ENCODE measurements at places on chromosomes 7 and 10.
A peak's percentile ranks its signal among the peaks of the same experiment; 100 is the strongest.

DNA sequence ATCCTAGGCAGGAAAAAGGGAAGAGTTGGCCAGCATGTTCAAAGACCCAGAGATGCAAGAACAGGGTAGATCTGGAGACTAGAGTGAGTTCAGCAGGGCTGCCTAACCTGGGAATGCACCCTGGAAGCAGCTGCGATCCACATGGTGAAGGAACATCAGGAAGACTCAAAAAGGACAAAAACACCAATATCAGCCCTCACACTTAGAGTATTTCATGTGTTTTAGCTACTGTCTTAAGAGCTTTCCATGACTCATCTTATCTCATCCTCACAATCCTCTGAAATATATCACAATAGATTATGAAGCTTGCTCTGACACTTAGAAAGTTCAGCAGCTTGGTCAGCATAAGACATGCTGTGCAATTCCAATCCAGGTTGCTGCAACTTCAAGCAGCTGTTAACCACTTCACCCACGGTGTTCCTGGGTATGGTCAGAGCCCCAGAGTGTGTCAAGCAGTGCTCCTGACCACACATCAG lies 380.9 kb downstream of the PARD3 start:
- no peak for DNase-seq

DNA sequence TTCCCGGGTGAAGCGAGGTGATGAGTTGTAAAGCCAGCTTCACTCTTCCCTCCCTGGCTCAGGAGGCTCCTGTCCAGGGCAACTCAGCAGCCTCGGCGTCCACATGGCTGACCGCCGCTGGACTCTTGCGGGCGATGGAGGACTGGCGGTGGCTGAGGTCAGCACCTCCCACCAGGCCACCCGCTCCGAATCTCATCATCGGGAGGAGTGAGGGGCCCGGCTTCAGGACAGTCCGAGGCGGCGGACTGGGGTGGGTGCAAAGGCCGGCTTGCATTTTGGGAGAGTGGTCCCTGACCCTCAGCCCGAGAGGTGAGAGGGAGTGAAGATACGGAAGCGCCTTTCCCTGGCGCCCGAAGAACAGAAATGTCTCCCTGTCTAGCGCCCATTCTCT lies 759 bp downstream of the DNAJB12 start:
- no peak for DNase-seq

DNA sequence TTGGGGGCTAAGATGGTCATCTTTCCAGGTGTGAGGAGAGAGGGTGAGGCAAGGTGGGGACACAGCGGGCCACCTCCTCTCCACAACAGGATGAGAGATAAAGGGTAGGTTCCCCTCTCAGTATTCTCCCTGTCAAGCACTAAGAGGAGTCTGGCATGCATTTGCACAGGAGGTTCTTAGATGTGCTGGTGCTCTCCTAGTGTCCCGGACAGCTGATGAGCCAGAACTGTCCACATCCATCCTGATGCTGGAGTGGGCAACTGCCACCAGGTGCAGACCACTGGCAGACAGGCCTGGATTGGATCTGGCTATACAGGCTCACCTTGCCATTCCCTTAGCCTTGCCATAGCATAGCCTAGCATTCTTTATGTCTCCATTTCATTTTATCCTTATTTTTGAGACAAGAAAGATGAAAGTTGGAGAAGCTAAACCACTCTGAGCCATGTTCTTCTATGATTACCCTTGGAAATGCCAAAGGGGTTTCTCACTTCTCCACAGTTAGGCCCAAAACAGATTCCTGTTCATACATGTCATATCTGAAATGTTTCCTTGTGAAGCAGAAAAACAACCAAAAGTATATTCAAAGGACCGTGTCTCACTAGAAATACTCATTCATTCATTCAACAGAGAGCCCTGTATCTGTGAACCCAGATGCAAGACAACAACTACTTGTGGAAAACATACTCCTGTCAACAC lies 48.8 kb upstream of the ANTXRL start:
- no peak for DNase-seq

GRCh38 chr10:126422567-126422966 lies 34.3 kb upstream of the ADAM12 start:
- no peak for DNase-seq

GRCh38 chr7:41114131-41114530 lies 588.8 kb downstream of the INHBA start:
- no peak for DNase-seq

DNA sequence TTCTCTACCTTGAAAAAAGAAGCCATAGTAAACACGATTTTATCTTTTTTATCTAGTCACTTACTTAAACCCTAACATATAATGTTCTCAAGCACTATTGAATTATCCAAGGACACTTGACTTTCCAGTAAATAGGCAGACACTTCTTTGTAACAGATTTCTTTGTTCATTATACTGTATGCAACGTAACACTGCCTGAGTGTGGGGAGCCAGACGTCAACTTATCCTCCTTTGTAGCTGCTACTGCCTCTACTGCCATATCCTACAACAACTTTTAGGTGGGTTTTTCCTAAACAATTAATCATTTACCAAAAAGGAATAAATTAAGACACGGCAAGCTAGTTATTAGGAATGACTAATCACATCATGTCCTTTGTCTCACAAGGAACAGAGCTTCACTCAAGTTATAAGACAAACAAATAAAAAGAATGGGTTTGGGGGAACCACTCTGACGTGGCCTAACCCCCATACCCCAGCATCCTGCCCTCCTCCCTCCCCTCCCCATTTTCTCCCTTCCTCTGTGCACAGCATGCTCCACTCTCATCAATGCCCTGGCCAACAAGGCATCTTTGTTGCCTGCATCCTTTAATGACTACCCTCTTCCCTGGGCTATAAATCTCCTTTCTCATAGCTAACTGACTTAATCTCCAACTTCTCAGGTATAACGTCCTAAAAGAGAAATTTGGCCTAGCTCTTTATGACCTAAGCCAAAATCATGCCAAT lies 43.3 kb downstream of the DOCK4 start:
- DNase-seq = no peak

DNA sequence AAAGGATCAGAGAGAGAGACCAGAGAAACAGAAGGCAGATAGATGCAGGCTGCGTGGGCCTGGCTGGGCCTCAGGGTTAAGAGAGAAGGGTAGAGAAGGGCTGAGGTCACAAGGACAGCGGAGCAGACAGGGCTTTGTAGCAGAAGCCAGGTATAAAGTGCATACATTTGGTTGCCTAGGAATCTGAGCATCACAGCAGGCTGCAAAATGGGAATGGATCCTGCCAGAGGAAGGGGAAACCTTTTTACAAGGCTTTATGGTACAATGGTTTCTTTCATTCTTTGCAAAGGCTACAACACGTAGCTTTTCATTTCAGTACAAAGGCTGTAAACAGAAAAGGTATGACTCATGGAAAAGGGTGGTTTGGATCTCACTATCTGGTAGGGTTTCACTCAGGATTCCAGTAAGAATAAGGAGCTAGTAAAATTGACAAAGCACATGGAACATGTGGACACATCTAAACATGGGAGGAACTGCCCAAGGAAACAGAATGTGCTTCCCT lies 275.1 kb downstream of the DOCK4 start:
- peak; percentile 42 for DNase-seq

- DNase-seq = no peak
These were observed 49.1 kb upstream of the C1QL3 start for GRCh38 chr10:16570731-16571130.

GRCh38 chr10:58174831-58175230 lies 92.9 kb downstream of the IPMK start:
- DNase-seq = no peak

- DNase-seq = no peak
These were observed 16.6 kb downstream of the ZNF777 start for GRCh38 chr7:149444287-149444686.

- DNase-seq = no peak
These were observed 24.8 kb upstream of the ZNF800 start for GRCh38 chr7:127417346-127417745.

DNA sequence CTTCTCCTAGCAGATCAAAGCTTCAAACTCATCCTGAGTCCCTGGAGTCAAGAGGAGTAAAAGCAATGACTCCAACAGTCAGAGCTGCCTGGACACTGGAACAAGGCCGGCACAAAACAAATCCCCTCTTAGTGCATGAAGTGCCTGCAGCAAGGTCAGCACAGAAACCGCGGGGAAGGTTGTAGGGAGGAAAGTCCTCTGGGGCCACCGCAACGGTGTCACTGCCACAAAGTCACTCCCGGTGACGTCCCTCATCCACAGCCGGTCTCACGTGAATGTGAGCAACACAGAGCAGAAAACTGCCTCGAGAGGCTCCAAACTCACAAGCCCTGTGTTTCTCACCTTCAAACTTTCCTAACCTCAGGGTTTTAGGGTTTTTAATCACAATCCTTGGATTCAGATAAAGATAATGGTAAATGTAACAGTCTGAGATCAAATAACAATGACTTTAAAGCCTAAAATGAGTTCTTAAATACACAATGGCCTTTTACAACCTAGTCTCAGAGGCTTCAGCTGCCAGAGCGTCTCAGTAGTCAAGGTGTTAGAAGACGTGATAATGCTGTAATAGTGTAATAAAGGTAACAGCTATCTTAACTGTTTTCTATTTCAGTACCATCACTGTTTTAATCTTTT lies 274.3 kb downstream of the ZMYND11 start:
- no peak for DNase-seq

DNA sequence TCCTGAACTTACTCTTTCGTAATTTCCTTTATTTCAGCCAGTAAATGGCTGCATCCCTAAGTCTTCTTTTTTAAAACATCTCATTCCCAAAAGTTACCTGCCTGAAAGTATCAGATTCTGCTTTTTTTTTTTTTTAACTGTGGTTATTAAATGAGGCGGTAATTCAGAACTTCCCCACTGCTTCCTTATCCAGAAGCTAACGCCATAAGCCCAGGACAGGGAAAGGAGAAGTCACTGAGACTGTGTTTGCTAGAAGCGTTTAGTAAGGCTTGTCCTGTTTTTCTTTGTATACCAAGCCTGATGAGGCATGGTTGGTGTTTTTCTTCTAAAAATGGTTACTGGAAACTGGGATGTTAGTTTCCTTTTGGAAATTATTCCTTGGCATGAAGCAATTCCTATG lies 197.8 kb downstream of the CELF2 start:
- no peak for DNase-seq

DNA sequence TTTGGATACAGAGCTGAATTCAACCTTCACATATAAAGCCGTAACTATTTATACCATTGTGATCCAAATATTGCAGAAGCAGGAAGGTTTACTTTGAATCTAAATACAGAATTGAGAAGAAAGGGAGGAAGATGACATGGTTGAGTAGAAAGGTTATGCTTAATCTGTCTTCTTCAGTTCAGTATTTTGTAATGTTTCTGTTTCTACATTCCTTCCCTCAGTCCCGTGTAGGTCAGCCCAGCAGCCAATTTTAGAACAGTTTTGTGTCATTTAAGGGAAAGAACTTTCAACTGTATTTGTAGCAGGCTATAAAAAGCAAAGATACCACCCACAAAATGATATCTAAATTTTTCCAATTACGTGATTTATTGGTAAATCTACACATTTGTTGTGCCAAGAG lies 97.4 kb downstream of the CPED1 start:
- no peak for DNase-seq

DNA sequence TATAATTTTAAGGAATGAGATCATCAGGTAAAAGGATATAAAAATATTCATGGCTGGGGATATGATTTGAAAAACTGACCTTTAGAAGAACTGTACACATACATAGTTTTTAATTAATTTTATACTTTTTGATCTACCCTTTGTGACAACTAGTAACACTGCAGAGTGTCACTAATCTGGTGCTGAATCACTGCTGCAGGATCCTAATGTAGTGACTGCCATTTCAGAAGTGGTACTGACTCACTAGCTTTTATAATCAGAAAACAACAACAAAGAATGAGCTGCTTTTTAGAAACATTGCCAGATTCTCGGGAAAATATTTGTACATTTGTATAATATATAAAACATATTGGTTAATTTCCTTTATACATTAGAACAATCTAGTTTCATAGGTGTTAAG lies 110.4 kb downstream of the HIPK2 start:
- DNase-seq = no peak

DNA sequence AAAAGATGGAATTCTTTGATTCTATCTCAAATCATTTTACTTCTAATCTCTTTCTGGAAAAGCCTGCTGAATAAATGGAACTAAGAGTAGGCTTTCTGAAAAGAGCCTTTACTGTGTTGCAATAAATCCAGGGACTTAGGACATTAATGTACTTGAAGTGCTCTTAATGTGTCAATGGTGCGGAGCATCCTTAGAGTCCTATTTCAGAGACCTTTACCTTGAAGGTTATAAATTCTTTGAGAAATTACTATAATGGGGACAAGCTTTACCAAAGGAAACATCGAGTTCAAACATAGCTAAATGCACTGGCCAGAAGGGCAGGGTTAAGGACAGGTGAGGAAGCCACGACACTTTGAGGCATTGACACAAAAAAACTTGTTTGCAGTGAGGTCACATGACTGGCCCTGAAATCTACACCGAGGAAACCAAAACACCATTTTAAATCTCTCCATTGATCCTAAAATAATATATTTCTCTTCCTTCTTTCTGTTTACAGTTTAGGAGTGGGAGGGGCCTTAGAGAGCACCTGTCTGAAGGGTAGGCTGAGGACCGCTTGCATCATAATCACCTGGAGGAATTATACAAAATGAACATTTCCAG lies 48.1 kb upstream of the EXOC6 start:
- no peak for DNase-seq

DNA sequence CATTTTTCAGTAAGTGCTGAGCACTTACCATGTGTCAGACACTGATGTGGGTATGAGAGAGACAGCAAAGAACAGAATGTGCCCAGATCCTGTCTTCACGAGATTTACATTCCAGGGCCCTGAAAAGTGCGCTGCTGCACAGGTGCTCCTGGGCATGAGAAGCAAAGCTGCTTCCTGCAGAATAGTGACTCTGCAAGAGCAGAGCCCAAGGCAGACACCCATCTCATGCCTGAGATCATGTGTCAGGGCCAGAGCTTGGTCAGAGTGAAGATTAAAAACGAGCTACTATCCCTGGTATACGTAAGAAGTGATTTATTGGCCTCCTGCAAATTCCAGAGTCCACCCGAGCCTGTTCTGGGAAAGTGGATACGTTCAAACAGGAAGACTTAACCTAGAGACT lies 824.4 kb downstream of the GRID1 start:
- DNase-seq = no peak

- no peak for DNase-seq
These were observed 655 bp downstream of the LMTK2 start for GRCh38 chr7:98107313-98107721.

GRCh38 chr7:107078517-107078966 lies 34.0 kb downstream of the PRKAR2B start:
- peak; percentile 31 for DNase-seq

- no peak for DNase-seq
These were observed 150.9 kb downstream of the UBE2H start for GRCh38 chr7:129801882-129802281.

DNA sequence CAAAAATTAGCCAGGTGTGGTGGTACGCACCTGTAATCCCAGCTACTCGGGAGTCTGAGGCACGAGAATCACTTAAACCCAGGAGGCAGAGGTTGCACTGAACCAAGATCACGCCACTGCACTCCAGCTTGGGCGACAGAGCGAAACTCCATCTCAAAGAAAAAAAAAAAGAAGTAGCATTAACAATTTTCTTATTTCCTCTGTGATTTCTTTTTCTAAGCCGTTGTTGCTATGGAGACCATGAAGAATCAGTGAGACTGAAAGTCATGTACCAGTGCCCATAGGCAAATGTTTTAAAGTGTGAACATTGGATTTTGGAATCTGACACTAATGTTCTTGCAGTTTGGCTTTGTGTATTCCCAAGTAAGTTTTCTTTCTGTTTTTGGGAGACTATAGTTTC lies 18.4 kb upstream of the MAP3K8 start:
- no peak for DNase-seq

- DNase-seq = no peak
These were observed 93.0 kb upstream of the KCTD7 start for GRCh38 chr7:66535414-66536329.

- no peak for DNase-seq
These were observed 31.6 kb downstream of the CHAT start for GRCh38 chr10:49645417-49645816.

Measured in kidney epithelial cell (primary cell).